ENCODE measurements at places on chromosomes 1 and 21.

DNA sequence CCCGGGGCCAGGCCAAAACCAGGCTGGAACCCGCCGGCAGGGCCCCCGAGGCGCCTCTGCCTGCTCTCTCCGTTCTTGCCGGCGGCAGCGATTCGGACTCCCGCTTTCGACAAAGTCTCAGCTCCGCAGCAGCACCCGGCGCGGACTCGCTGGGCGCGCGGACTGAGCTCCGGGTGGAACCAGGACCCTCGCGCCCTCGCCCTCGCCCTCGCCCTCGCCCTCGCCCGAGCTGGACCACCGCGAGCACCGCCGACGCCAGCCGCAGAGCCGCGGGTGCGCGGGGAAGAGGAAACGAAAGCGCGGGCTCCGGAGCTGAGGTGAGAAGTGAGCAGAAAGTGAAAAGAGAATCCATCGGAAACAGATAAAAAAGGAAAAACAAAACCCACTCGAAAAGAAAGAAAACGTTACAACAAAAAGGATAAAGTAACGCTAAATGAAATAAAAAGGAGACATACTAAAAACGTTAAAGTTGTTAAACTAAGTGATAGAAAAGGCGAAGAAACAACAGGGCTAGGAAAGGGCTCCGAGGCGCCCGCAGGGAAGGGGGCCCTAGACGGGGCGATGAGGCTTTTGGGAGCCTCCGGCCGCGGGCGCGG lies 64.9 kb downstream of the MEF2D start:
- DNase-seq, result no peak

DNA sequence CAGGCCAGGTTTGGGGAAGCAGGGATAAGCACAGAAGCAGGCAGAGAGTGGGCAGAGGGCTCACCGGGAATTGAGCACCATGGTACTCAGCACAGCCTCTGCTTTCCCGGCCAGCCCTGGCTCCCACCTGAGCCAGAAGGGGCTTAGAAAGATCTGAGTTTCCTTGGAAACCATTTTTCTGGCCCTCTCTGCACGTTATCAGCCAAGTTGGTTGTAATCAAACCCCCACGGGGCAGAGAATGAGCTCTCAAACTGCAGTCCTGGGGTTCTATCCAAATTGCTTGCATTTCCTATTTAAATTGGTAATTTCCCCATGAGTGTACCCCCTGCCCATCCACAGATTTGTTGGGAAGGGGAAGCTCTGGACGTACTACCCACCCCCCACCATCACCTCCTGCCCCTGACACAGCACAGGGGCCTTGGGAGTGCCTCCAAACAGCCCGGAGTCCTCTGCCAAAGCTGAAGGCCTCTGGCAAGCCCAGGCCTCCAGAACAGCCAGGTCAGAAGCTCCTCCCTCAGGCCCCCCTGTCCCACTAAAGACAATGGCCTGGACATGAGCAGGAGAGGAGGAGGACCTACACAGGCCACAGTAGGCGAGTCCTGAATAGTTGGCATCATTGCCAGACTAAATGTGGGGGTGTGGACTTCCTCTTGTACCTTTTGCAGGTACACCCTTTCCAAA lies 42.7 kb upstream of the GJB5 start:
- no peak for DNase-seq

DNA sequence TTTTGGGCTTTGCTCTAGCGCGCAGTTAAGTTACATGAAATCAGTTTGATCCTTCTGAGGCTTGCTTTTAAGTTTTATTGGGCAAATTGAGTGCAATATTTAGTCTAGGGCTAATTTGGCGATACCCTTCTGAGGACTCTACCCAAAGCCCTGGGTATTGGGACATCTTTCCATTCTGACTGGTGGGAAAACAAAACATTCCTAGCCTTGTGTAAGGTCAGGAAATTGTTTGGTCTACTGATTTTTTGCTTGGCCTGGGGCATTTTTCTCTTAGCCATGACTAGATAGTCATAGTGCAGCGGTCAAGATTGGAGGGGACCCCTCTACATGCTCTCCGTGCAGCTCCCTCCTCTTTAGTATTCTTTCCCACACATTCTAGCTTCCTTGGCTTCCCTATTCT lies 189.6 kb upstream of the PTGFR start:
- no peak for DNase-seq

DNA sequence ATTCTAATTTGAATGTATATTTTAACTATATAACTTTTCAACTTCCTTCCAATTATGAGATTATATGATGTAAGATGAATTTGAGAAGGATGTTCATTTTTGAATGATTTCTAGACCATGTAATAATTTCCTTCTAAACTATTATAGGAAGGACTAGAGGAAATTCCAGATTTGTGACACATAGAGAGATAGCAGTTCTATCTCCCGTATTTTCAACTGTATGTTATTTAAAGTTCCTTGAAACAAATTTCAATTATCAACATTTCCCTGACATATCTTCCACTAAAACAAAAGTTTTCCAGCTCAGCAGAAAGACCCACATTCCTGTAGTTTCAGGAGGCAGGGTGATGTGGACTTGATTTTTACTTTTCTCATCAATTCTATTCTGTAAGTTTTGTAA lies 396.7 kb upstream of the C1orf87 start:
- DNase-seq, result no peak

DNA sequence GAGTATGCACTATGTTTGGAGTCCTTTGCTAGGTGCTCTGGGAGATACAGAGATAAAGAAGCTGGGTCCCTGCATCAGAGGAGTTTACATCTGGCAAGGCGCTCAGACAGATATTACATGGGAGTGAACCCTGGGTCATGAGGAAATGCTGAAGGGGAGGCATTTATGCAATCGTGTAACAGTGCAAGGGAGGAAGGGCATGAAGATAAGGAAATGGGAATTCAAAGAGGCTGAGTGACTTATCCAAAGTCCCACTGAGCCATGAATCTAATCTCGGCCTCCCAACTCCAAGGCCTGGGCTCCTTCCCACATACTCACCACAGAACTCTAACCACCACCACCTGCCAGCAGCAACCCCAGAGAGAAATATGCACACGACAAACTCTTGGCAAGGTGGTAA lies 51.6 kb downstream of the FAM163A start:
- DNase-seq, result peak; percentile 68

DNA sequence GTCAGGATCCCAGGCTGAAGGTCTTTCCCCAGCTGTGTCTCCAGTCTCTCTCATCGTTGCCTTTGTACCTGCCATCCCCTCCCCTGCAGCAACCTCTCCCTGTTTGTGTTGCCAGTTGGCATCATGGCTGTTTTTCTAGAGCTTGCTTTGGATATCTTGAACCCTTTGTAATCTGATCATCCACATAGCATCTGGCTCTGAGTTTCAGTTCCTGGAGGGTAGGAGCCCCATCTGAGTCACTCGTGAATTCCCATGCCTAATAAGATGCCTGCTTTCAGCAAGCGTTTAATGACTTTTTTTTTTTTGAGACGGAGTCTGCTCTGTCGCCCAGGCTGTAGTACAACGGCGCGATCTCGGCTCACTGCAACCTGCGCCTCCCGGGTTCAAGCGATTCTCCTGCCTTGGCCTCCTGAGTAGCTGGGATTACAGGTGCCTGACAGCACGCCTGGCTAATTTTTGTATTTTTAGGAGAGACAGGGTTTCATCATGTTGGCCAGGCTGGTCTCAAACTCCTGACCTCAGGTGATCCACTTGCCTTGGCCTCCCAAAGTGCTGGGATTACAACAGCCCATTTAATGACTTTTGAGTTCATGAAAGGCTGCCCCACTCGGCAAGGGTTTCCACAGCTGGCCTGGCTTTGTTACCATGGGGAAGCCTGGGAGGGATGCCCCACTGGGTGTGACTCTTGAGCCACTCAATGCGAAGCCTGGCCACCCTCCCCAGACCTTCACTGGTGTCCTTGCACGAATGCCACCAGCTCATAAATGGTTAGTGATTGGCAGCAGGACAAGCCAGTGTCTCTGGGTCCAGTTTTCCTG lies 11.9 kb downstream of the ALPL start:
- no peak for DNase-seq

DNA sequence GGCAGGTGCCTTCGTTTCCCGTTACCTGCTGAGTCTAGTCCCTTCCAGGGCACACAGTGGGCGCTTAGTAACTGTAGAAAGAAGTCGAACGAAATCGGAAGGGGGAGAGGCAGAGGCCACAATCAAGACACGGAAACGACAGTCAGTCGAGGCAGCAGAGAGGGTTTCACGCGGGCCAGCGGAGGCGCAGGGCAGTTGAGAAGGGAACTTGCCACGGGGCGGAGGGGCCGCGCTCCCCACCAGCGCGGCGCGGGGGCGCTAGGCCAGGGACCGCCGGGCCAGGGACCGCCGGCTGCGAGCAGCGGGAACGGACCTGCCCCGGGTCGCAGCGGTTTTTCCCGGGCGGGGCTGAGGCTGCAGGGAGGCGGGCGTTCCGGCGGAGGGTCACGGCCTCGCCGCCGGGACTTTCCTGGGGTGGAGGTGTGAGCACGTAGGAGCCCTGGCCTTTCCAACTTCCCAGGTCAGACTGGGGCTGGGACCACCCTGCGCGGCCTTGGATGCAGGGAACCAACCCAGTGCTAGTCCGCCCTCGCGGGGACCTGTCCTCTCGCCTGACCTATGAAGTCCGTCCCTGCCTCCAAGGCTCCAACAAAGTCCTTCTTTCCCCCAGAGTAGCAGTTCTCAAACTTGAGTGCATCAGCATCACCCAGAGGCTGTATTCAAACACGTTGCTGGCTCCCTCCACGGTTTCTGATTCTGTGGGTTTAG lies 150.1 kb upstream of the FGGY start:
- DNase-seq, result no peak

DNA sequence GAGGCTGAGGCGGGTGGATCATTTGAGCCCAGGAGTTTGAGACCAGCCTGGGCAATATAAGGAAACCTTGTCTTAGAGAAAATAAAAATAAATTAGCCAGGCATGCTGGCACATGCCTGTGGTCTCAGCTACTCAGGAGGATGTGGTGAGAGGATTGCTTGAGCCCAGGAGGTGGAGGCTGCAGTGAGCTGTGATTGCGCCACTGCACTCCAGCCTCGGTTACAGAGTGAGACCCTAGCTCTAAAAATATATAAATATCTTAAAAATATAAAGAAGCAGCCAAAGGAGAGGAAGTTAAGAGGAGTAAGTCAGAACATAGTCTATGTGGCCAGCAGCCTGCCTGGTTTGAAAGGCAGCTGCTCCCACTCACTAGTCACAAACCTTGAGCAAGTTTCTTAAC lies 4.5 kb upstream of the IL10RB start:
- no peak for DNase-seq

- no peak for DNase-seq
Measured at GRCh38 chr1:51285055-51285454, 45.3 kb downstream of the TTC39A start.

DNA sequence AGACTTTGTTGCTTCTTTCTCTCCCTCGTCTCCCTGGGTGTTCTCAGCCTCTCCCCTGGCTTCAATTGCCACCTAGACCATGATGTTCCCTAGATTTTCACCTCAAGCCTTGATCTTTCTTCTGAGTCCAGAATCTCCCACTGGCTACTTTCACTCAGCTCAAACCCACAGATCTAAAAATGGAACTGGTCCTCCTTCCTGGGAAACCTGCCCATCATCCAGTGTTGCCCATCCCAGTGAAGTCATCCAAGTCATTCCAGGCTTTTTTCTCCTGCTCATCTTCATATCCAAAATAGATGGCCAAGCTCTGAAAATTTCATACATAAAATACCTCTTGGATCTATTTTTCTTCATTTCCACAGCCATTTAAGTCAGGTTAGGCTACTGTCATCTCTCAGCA lies 347.4 kb downstream of the KCNH1 start:
- no peak for DNase-seq

DNA sequence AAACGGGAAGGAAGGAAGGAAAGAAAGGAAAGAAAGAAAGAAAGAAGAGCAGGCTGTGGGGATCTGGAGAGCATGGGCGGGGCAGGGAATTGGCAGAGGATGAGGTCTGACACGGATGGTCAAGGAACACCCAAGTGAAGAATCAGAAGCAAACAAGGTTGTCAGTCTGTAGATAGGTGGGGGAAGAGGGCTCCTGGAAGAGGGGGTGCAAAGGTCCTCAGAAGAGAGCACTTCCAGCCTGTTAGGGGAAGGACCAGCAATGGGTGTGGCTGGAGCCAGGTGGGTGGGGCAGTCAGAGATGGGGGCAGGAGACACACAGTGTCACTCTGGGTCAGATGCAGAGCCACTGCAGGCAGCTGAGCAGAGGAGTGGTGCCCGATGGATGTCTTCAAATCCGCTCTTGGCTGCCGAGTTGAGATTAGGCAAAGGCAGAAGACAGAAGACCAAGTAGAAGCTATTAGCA lies 11.0 kb upstream of the PLA2G2C start:
- DNase-seq, result no peak

GRCh38 chr1:33137800-33138199 lies 44.0 kb downstream of the TRIM62 start:
- peak; percentile 52 for DNase-seq

GRCh38 chr1:72262735-72263134 lies 19.6 kb downstream of the NEGR1 start:
- no peak for DNase-seq

- no peak for DNase-seq
Measured at GRCh38 chr21:32131960-32132359, 146.9 kb downstream of the MIS18A start.

GRCh38 chr1:165439330-165439729 lies 5.6 kb downstream of the RXRG start:
- no peak for DNase-seq

DNA sequence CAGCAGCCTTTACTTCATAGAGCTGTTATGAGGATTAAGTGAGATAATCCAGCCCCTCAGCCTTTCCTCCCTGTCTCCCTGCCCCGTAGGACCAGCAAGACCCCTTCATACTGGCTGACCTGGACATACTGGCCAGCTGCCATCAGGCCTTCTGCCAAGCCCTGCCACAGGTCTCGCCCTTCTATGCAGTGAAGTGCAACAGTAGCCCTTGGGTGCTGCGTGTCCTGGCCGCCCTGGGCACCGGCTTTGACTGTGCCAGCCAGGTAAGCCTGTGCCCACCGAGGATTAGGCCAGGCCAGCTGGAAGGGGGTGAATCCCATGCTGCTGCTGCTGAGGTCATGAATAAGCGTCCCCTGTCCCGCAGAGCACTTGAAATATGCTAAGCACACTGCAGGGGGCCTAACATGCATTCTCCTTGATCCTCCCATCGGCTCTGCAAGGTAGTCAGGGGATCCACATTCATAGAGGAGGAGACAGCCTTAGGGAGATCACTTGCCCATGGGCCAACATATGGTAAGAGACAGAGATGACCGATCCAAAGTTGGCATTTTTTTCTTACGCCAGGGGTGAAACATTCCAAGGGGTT lies 73.3 kb upstream of the TINAGL1 start:
- DNase-seq, result no peak

GRCh38 chr1:37822906-37823815 lies 15.2 kb upstream of the YRDC start:
- DNase-seq, result no peak

GRCh38 chr1:18480315-18481189 lies at the start of gene KLHDC7A:
Gene KLHDC7A (plus strand): TSS chr1:18480930. CDS start chr1:18480982, 52 bp downstream.
- DNase-seq, result no peak

DNA sequence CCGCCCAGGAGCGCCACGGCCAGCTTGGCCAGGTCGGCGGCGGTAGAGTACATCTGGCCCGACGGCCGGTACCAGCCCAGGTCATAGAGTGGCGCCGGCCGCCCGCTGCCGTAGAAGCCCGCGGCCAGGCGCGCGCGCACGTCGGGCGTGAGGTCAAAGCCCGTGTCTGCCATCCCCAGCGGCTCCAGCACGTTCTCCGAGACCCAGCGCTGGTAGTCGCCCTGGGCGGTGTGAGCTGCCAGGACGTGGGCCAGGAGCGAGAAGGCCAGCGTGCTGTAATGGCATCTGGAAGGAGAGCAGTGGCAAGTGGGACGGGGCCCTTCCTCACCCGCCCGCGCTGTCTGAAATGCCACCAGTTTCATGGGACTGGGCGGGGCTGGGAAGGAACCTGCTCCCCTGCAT lies 18.9 kb downstream of the LACTBL1 start:
- DNase-seq, result no peak

GRCh38 chr1:61953076-61953789 lies 211.0 kb downstream of the PATJ start:
- DNase-seq, result no peak

- DNase-seq, result no peak
Measured at GRCh38 chr1:115274467-115274866, 63.6 kb downstream of the NGF start.
